Islet precursor cell (in vitro differentiated cells): ENCODE measurements at places on chromosomes 13 and 19.

- DNase-seq, result no peak
Observed at GRCh38 chr13:97117388-97117910, 104.7 kb upstream of the MBNL2 start.

- DNase-seq, result peak; percentile 53
Observed at GRCh38 chr13:107942030-107942617, 273.2 kb downstream of the LIG4 start.

DNA sequence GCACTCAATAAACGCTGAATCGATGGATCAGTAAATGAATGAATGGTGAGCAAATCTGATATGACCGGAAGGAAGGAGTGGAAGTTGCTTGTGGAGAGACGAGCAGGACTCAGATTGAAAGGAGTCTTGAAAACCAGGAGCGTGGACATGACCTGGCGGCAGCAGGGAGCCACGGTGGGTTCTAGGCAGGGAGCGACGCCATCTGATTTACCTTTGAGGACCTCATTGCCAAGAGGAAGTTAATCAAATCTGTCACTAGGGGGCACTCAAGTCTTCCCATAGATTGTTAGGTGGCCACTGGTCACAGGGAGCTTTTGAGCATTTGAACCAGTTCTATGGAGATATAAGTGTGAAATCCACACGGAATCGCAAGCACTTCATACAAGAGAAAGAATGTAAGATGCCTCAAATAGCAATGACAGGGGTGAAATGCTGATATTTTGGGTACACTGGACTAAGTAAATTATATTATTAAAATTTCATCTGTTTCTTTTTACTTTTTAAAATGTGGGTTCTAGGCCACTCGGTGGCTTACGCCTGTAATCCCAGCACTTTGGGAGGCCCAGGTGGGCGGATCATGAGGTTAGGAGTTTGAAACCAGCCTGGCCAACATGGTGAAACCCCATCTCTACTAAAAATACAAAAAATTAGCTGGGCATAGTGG lies 9.2 kb upstream of the FBN3 start:
- DNase-seq, result no peak

DNA sequence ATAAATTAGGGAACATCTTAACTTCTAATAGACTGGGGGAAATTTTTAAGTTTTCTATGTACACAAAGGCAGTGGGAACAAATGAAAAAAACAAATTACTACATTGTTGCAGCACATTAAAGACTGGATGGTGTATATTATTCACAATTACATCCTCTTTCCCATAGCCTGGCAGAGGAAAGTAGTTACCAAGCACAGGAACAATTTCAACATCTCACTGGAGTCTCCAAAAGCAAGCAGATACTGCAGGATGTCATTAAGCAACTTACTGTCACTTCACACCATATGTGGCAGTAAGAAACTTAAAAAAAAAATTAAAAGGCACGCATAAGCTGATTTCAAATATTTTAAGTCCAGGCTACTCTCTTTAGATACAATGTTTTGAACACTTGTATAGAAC lies 6.4 kb upstream of the EFNB2 start:
- no peak for DNase-seq

DNA sequence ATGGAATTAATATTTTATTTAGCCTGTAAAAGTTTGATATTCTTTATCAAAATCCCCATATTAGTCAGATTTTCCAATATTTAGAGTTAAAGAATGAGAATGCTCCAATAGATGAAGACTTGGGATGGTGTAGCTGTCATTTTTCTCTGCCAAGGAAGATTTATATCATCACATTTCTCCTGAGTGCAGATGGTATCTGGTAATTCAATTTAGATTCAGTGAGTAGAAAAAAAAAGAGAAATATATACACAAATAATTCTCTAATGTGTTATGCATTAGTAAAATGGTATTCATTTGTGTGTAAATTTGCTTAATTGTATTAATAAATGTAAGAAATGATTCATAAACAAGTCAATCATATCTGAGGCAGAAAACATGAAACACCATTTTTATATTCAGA lies 1508.7 kb upstream of the PCDH20 start:
- no peak for DNase-seq

DNA sequence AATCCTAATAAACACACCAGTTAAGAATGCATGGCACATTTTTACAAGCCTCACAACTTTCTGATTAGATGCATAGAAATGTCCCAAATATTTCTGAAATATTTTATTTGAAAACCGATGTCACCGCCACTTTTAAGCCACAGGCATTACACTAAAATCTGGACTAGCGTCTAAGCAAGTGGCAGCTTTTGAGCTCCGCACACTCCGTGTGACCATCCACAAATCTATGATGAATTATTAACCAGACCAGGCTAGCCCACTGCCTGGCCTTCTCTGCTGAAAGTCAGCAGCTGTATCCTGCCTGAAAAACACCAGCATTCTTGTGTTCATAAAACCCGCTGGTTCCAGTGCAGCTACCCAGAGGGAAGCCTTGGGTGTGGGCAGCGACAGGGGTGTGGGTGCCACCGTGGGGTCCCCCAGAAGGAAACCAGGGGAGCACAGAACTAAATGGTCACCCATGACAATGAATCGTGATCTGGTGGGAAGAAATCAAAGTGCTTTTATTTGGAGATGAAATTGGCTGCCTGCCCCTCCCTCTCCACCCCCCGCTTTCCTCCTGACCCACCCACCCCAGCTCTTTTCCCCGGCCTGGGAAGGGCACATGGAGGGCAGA lies 13.8 kb downstream of the RASA3 start:
- DNase-seq, result peak; percentile 65

DNA sequence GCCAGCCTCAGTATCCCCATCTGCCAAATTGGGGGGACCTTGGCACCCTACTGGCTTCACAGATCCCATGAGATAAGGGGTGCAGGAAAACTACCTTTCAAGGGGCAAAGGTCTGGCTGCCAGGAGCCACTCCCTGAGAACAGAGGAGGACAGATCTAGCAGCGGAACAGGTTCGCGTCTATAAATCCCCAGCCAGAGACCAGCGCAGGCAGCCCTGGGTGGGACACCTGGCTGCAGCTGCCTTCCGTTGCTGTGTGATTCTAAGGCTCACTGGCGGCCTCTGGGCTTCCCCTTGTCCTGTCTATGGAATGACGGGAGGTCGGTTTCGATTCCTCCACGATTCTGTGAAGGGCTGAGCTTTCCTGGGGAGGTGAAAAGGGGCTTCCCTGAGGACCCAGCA lies 7.3 kb downstream of the RELB start:
- DNase-seq, result no peak

DNA sequence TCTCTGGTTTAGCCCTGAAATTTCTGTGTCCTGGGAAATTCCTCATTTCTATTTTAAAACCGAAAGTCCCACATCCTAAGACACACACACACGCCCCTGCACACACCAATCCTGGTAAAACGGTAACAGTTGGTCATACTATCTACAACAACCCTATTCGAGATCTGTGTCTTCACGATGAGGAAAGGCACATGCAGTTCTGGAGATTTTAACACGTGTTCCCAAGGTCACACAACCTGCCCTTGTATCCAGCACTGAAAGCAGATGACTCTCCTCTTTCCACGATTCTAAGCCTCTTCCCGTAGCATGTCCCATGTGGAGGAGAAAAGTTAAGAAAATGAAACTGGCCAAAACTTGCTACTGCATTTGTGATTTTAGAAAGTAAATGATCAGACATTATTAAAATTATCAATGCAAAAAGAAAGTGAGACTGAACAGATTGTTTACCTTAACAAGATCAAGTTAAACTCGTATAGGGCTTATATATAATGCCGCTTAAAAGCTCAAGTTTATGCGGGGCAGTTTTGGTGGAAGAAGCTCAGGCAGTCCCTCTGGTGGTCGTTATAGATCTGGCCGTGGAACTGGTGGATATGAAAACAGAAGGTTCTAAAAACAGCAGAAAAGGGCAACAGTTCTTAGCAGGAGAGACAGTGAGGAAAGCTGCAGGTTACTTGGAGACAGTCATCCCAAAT lies 32.7 kb downstream of the VSTM1 start:
- no peak for DNase-seq

GRCh38 chr13:38417727-38418126 lies 68.1 kb downstream of the UFM1 start:
- no peak for DNase-seq

DNA sequence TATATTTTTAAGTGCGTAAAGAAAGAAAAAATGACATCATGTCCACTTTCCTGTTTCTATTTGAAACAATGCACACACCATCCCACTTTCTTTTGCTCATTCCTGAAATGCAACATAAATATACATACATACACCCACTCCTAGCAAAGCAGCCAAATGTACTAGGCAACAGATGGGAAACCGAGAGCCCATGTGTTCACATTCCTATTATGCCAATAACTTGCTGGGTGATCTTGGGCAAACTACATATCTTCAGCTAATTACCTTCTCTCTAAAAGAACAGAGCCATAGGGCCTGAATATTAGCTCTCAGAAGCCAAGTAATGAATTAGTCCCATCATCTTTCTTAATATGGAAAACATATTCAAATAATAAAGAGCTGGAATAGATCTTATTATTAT lies 610.6 kb upstream of the ATXN8OS start:
- no peak for DNase-seq

- DNase-seq, result no peak
Observed at GRCh38 chr19:48683349-48683748, 10.5 kb upstream of the NTN5 start.

DNA sequence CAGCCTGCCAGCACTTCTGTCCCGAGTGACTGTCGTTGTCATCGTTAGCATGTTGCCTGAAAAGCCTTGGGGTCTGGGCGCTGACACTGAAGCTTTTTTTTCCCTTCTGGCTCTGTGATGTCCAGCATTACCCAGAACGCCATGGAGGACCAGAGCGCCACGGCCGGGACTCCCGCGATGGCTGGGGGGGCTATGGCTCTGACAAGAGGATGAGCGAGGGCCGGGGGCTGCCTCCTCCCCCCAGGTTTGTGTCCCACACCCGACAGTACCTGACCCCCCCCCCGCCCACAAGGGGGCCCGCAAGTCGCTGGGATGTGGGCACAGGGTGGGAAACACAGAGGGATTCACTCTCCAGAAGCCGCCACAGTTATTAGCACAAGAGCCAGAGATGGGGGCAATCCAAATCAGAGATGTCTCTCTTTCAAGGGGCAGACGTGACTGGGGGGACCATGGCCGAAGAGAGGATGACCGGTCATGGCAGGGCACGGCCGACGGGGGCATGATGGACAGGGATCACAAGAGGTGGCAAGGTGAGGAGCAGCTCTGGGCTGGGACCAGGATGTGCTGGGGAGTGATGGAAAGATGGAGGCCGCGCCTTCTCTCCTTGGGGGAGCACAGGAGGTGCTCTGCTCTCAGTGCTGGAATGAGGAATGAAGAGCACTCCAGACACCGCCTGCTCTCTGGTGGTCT lies 13.2 kb downstream of the MICOS13 start:
- DNase-seq, result no peak

- peak; percentile 87 for DNase-seq
Observed at GRCh38 chr13:20370815-20371421, 138.8 kb upstream of the GJB6 start.

DNA sequence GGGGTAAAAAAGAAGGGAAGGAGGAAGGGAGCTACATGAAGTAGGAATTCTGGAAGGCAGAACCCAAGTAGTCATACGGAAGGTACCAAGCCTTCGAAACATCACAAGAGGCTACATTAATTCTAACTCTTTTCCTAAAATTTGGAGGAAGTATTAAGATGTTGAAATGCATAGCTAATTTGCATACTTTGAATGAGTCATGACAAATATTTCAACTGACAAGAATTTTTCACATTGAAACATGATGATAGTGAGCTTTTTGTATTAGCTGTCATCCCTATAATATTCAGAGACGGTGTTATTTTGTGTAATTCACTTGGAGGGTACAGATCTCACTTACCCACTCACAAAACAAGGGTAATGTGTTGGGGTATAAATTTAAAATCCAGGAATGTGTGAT lies 9.1 kb upstream of the ACOD1 start:
- DNase-seq, result no peak

GRCh38 chr13:29486551-29486950 lies 108.9 kb downstream of the SLC7A1 start:
- no peak for DNase-seq

DNA sequence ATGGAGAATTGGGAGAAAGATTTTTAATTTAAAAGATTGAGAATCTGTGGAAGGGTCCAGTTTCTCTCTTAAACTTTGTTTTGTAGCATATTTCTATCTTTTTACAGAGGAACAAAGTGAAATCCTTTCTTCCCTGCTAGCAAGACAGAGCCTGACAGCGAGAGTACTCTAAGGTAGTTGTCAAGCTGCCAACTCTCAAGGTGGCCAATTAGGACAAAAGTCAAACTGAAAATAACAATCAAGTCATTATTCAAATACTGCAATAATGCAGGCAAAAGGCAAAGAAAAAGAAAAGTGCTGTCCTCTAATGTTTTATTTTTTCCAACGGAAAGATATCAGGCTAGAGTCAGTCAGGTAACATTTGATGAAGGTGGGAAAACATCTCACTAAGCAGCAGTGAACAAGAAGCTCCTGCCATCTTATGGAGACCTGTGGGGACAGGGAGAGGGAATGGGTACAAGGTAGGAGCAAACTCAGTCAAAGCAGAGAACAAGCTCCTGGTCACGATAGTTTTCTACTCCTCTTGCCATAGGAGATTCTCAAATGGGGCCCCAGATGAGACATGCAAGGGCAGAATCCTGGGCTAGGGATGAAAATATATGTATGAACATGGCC lies 801.9 kb upstream of the SLITRK1 start:
- DNase-seq, result no peak
